ENCODE measurements at places on chromosomes 2 and 18.
A peak's percentile ranks its signal among the peaks of the same experiment; 100 is the strongest.

DNA sequence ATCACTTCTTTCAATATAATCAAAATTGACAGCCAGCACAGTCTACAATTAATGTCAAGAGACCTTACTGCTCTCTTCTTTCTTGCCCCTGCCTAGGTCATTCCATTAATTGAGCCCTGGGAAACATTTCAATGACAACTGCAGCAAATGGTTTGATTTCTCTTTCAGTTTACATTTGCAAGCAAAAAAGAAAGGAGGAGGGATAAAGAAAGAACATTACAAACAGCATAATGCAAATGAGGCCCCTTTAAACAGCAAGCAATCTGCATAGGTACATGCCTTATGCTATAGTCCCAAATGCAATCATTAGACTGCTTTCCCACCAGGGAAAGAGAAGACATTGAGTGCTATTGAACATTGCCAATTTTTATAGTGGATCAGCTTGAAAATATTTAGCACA lies 655.0 kb upstream of the CDH2 start:
- DNase-seq: no peak

DNA sequence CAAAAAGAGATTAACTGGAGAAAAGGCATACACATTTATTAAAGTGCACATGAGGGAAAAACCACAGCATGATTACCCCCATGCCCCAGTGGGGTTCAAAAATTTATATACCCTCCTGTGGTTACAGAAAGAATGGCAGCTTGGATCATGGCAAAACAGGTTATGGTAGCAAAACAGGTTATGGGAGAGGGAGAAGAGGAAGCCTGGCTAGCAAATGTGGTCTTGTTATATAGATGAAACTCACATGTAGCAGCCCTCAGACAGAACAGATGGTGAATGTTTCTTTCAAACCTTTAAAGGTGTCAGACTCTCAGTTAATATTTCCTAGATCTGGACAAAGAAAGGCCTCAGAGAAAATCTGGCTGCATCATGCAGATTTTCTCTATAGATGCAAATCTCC lies 178.2 kb upstream of the ZC3H15 start:
- DNase-seq: no peak

- DNase-seq: peak; percentile 72
Observed at GRCh38 chr2:3280683-3281520, 96.7 kb downstream of the EIPR1 start.

GRCh38 chr18:37470986-37471385 lies 94.6 kb downstream of the CELF4 start:
- DNase-seq: no peak

DNA sequence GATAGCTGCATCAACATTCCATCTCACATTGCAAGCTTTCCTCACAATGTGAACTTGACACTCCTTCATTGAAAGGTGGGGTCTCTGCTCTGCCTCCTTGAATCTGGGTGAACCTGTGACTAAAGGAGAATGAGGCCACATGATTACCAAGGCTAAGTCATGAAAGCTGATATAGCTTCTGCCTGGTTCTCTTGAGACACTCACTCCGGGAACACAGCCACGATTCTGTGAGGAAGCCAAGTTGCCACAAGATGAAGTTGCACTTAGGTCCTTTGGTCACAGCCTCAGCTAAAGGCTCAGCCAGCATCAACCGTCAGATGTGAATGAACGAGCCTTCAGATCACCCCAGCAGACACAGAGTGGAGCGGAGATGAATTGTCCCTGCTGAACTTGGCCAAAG lies 94.7 kb upstream of the FAM136A start:
- no peak for DNase-seq

- DNase-seq: no peak
Observed at GRCh38 chr2:24702800-24703199, 90.4 kb downstream of the PTRHD1 start.

GRCh38 chr2:69083235-69083748 lies 70.3 kb downstream of the ANTXR1 start:
- no peak for DNase-seq

GRCh38 chr2:150620416-150620815 lies 132.9 kb upstream of the RND3 start:
- no peak for DNase-seq

DNA sequence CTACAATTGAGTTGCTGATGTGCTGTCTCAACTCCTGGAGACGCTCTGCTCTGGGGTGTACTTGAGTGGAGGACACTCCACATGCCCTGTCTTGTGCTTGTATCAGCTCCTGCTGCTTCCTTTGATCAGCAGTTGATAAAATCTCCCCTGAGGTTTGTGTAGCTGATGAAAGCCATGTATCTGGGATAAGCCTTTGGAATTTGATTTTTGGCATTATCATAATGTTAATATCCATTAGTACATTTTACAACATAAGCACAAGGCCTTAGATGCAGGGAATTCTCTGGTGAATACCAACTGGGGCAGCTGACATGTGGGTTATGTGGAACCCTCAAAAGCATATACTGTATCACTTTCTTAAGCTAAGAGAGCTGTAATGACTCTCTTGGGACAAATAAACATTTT lies 222.7 kb upstream of the ITGA4 start:
- DNase-seq: no peak

DNA sequence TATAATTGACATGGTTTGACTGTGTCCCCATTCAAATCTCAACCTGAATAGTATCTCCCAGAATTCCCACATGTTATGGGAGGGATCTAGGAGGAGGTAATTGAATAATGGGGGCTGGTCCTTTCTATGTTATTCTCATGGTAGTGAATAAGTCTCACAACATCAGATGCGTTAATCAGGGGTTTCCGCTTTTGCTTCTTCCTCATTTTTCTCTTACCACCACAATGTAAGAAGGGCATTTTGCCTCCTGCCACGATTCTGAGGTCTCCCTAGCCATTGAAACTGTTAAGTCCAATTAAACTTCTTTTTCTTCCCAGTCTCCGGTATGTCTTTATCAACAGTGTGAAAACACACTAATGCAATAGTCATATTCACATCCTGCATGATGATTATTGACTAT lies 1073.3 kb upstream of the CDH2 start:
- DNase-seq: no peak

DNA sequence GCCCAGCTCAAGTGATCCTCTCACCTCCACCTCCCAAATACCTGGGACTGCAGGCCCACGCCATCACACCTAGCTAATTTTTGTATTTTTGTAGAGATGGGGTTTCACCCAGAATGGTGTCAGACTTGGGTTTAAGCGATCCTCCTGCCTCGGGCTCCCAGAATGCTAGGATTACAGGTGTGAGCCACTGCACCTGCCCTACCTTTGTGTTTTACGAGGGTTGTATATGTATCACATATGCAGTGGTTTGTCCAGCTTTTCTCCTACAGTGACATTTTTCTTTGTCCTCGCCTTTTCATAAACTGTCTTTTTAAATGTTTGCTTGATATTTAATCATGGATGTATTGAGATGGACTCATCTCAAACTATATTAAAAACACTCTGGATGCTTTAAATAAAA lies 38.5 kb downstream of the AGAP1 start:
- DNase-seq: no peak

GRCh38 chr2:119250718-119251290 lies 27.2 kb downstream of the STEAP3 start:
- peak; percentile 55 for DNase-seq

- no peak for DNase-seq
Observed at GRCh38 chr2:142867136-142867535, 10.3 kb upstream of the KYNU start.

DNA sequence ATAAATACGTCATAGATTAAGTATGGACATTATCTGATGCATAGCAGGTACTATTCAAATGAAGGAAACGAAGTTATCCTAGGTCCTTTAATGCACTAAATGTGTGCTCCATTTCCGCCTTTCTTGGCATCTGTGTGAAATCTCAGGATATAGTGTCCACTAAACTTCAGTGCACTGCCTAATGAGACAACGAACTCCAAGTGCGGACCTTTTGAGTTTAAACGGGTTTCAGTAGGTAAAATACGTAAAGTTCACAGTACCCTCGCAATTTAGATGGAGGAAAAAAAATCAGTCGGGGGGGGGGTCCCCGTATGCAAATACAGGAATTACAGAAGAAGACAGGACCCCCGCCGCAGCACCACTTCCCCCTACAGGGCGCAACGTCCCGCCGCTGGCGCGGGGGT lies 729 bp upstream of the REL start:
- no peak for DNase-seq

- DNase-seq: no peak
Observed at GRCh38 chr2:95709831-95710230, 118.0 kb downstream of the TRIM43 start.

- no peak for DNase-seq
Observed at GRCh38 chr18:32770054-32770665, 2.7 kb downstream of the KLHL14 start.

DNA sequence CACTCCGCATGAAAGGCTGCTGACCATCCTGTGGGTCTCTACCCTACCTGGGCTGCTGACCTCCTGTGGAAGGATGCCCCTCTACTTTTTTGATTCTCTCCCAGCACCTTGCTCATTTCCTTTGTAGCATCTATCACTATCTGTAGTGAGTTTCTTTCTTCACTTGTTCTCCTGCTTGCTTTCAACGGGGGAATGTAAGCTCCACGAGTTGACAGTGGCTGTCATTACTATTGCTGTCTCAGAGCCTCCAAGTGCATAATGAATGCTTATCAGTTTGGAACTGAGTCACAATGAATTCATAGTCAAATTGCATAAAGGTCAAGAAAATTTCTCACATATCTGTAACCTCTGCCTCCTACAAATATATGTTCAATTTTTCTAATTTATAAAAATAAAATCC lies 477.7 kb downstream of the PLCL1 start:
- no peak for DNase-seq

DNA sequence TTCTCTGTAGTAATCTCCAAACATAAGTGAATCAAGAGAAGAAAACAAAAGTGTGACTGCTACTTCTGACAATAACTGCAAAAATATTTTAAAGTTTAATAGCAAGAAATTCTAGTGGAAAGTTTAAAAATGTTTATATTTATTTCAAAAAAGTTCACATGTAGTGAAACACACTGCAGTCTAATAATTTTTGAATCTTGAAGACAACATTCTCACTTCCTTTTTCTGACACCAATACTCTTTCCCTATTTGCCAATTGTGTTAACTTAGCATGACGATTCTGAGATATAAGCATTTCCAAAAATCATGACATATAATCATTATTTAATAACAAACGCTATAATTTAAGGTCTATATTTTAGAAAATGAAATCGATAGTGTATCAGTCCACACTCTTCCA lies 429.1 kb upstream of the PKDCC start:
- no peak for DNase-seq

DNA sequence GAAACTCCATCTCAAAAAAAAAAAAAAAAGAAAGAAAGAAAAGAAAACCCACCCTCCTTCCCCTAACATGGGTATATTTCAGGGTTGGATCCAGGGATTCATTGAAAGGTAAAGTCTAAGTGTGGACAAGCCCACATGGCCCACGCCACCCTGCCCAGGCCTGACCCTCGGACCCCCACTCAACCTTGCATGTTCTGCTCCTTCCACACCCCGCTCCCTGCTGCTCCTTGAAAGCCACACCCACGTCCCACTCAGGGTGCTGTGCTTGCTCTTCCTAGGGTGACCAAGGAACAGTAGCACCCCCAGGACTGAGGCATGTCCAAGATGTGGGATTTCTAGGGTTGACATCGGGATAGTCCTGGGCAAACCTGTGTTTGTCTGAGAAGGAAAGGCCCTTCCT lies 172.7 kb upstream of the MYCN start:
- no peak for DNase-seq

- DNase-seq: peak; percentile 31
Observed at GRCh38 chr18:76496194-76496890, 1.3 kb upstream of the ZNF516 start.

- no peak for DNase-seq
Observed at GRCh38 chr2:157459486-157459885, 15.6 kb upstream of the CYTIP start.

- DNase-seq: no peak
Observed at GRCh38 chr2:236855176-236855865, 230.4 kb upstream of the COPS8 start.

DNA sequence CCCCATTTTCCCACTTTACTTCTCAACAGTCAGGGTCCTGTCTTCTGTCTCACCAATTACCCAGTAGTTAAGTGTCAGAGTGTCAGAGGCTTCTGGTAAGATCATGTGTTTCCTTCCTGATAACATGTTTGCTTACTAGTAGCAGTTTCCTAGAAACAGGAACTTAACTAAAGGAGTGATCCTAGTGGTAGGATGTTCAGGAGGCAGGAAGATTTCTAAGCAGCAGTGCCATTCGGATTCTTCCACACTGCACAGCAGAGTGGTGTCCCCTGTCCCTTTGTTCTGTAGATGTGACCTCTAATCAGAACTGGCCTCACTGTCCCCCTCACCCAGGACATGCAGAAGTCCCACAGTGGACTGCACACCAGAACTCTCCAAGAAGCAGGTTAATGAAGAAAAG lies 221.8 kb upstream of the OSR1 start:
- DNase-seq: no peak

GRCh38 chr2:59353306-59353921 lies 1112.3 kb upstream of the FANCL start:
- no peak for DNase-seq

GRCh38 chr2:75202359-75202758 lies 3.0 kb upstream of the TACR1 start:
- no peak for DNase-seq

DNA sequence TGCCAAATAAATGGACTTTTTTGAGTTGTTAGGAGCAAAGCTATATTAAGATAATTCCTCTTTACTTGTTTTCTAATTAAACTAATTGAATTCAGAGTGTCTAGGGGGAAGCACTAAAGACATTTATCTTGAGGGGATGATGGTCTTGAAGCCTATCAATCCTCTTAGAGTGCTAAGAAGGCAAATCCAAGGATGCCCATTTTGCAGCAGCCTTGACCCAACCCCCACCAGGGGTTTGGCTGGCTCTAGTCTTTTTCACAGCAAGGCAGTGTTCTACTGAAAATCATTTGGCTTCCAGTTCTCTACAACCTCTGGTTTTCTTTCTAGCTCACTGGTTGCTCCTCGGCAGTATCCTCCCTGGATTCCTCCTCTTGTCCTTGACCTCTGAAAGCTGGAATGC lies 6.5 kb upstream of the RAX start:
- DNase-seq: no peak

- no peak for DNase-seq
Observed at GRCh38 chr2:39247512-39248043, 3.8 kb upstream of the CDKL4 start.

DNA sequence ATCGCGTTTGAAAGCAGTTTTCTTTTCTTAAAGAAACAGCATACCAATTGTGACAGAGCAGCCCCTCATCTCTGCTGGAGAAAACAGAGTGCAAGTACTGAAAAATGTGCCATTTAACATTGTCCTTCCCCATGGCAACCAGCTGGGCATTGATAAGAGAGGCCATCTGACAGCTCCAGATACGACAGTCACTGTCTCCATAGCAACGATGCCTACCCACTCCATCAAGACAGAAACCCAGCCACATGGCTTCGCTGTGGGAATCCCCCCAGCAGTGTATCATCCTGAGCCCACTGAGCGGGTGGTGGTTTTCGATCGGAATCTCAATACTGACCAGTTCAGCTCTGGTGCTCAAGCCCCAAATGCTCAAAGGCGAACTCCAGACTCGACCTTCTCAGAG lies 9.5 kb downstream of the GRHL1 start:
- no peak for DNase-seq
